GM12864 (cell line): ENCODE measurements at places on chromosomes 2 and 18.

GRCh38 chr2:109701362-109701761 is 87.2 kb downstream of the SOWAHC start:
- no peak for DNase-seq

DNA sequence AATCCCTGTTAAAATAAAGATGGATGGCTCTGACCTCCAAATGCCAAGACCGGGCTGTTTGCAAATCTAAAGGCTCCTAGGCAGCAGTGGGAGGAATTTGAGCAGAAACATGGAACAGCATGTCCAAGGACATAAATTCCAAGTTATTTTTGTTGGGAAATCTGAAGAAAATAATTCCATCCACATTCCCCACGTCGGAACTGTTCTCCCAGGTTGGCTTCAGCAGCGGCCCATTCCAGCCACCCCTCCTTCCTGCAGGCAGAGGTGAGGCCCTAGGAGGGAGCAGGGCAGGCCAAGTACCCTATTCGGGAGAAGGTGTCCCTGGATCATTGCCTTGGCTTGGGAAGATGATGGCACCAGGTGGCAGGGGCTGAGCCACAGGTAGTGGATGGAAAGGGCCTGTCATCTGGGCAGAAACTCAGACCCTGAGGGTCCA is 117.1 kb downstream of the CAPN13 start:
- no peak for DNase-seq

DNA sequence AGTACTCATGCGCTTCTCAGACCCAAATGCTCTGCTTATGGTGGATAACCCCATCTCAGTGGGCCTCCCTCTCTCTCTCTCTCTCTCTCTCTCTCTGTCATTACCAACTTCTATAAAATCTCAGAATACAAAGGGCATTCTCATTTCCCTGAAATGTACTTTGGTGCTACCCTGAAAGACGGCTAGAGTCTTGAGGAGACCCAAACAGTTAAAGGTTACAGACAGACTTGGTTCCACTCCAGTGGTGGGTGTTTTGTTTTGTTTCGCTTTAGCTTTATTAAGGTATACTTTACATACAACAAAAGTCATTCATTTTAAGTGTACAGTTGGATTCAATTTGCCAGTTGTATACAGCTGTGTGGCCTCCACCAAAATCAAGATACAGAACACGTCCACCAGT is 60.9 kb downstream of the BCL11A start:
- DNase-seq = no peak

- peak; percentile 78 for DNase-seq
Measured at GRCh38 chr2:68774569-68775271, 40.1 kb downstream of the ARHGAP25 start.

- DNase-seq = no peak
Measured at GRCh38 chr2:170925923-170926322, 3.1 kb upstream of the GORASP2 start.

- DNase-seq = no peak
Measured at GRCh38 chr2:235026649-235027557, 75.1 kb downstream of the SH3BP4 start.

GRCh38 chr2:177680866-177681712 is 288.5 kb downstream of the AGPS start:
- DNase-seq = no peak

DNA sequence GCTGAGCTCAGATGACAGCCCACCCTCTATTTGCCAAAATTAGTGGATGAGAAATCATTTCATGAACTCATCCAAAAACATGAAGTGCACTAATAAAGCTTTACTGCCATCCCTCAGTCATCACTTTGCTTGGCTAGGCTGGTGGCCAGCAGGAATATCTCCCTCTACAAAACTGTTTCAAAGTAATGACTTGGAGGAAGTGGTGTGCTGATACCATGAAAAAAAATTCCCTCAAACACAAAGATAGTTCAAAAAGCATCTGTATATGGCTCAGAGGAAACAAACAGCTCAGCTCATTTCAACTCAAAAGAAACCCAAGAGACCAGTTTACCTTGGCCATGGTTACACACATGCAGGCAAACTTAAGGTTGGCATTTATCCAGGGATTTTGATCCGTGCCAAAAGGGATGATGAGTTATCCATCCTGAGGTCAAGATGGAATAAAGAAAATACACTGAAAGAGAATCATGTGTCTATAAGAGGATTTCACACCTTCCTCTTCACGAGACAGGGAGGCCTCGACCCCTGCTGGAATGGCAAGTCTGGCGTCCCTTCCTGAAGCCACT is 18.4 kb upstream of the WIPF1 start:
- no peak for DNase-seq

DNA sequence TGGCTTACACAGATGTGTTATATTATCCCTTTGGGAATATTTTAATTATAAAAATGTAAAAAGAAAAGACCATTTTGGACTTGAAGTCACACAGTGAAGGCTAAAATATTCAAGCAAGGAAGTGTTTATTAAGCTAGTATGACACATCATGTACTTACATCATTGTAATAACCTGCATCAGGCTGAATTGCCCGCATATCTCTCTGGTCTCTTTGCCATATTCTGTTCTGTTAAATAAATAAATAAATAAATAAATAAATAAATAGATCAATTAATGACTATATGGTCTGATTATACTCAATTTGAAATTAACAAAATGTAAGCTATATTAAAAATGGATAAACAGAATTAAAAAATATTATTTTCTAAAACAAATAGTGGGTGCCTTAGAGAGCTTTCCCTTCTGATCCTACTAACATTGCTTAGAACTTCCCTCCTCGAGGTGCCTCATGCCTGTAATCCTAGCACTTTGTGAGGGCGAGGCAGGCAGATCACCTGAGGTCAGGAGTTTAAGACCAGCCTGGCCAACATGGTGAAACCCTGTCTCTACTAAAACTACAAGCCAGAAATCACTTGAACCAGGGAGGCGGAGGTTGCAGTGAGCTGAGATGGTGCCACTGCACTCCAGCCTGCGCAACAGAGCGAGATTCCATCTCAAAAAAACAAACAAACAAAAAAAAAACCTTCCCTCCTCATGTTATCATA is 42.0 kb downstream of the WDR33 start:
- no peak for DNase-seq

DNA sequence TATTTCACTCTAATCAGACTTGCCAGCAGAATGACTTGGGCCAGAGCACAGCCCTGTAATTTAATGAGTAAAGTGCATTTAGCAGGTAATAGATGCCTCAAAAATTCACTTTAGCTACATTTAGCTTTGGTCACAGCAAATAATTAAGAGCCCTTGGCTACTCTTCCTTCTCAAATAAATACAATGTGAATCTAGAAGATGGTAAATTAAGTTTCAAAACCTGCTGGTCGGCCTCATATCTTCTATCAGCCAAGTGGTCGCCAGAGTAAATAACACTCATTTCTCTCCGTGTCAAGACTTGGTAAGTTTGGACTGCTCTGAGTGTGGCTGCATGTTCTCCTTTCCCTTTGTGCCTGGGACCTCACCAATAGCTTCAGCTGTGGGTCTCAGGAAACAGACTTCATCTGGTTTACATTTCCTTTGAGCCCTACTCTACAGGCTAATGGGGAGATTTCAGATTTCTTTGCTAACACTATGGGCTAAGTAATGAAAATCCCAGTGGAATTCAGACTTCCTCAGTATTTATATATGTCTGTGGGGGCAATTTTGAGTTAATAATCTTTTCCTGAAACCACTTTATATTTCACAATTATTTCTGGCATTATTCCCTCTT is 375.8 kb downstream of the RBM43 start:
- no peak for DNase-seq

GRCh38 chr2:224171226-224171625 is 132.1 kb upstream of the SERPINE2 start:
- DNase-seq = no peak

DNA sequence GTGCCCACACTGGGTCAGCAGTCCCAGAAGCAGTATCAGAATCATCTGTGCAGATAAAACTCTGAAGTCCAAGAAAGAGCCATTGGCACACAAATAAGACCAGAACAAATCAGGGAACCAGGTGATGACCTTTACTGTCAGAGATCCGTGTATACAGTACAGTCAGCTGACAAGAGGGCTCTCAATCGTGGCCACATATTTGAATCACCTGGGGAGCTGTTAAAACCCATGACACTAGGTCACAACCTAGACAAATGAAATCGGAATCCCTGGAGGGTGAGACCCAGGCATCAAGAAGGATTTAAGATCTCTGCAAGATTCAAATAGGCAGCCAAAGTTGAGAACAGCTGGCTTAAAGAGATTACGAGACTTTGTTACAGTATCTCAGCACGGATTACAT is 807.1 kb downstream of the RNF144A start:
- no peak for DNase-seq

DNA sequence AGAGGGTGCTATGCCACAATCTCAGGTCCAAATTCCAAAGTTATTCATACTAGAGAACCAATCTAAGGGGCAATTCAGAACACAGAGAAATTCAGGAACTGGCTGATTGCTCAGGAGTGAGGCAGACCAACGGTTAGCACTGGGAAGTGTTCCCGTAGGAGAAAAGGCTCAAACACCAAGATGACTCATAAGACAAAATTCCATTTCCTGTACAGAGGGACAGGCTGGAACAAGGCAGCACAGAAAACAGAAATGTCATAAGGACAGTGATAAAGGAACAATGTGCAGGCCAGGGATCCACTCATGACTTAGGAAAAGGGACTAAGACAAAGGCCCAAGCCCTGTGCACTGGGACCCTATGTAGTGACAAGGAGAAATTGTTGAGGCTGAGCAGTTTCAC is 54.2 kb downstream of the PDE1A start:
- no peak for DNase-seq

GRCh38 chr18:2843146-2843545 is 3.7 kb upstream of the EMILIN2 start:
- DNase-seq = no peak

DNA sequence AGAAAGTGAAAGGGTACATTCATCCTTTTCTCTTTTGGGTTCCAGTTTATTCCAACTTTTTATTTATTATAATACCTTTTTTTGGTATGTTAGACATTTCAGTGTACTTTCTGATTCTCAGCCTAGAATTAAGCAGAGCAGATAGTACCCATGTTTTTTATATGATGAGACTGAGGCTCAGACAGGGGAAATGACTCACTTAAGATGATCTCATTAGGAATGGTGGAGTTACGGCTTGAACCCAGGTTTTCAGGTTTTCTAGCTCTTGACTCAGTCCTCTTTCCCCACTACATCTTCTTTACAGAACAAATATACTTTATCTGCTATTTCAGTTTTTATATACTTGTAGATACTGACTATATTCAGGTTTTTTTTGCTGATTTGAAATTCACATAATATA is 51.7 kb upstream of the OTX1 start:
- DNase-seq = no peak

DNA sequence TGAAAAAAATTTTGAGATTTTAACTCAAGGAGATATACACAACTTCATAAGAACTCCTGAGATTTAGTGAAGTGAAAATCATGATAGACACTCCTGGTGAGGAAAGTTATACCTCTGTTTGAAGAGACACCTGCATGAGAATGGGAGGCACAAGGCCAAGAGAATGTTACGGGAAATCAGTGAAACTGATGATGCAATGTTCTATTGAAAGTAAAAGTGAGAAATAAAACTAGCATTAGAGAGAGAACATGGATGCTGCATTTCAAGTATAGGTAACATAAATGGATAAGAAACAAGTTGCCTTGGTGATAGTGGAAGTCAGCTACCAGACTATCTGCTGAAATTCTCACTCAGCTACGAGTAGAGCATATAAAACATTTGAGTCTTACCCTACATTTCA is 562.1 kb upstream of the FANCL start:
- no peak for DNase-seq

- DNase-seq = peak; percentile 22
Measured at GRCh38 chr2:170816504-170817092, at the start of gene GAD1. TSS of gene GAD1 (plus strand) at chr2:170816887. CDS start at chr2:170818592, 1,705 bp downstream.
